Stimulated activated CD4-positive, alpha-beta T cell treated with anti-CD3 and anti-CD28 coated beads, Interleukin-1b, Interleukin-23, amount 100 ng/mL, for 1 hour (primary cell): ENCODE measurements at places on chromosomes 6 and 20.

DNA sequence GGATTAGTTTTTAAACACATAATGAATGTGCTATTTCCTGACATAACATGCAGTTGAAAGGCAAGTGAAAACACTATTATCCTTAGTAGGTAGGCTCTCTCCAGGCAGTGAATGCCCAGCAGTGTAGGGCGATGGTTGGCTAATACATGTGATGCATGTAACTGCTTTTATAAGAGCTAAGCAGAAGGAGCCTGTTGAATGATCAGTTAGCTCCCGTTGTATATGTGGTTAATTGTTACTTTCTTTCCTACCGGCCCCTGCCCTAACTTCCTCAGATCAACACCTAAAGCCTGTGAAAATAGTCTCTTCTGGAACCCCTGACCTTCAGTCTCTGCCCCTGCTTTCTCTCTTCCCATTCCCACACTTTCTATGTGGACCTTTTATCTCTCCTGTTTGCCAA, 10.5 kb downstream of the SOX4 start:
- no peak for DNase-seq

DNA sequence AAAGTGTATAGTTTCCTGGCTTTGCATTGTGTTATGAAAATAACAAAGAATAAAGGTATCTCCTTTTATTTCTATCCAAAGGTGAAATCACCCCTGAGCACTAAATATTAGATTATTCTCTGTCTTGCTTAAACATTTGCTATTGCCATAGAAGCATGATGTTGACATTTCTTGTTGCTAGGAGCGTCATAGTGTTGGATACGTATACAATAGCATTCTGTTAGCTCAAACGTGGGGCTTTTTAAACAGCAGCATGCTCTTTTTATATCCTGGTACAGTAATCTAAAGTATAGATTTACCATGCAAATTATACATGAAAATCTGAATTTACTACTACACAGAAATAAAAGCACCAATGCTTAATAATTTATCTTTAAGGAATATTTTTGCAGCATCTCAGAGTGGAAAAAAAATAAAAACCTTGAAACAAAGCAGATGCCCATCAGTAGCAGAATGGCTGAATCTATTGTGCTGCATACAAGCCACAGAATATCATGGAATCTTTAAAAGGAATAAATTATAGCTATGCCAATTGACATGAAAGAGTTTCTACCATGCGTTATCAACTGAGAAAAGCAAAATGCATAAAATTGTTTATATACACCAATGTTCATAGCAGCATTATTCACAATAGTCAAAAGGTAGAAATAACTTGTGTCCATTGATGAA, 9.6 kb upstream of the HSF2 start:
- DNase-seq: no peak

DNA sequence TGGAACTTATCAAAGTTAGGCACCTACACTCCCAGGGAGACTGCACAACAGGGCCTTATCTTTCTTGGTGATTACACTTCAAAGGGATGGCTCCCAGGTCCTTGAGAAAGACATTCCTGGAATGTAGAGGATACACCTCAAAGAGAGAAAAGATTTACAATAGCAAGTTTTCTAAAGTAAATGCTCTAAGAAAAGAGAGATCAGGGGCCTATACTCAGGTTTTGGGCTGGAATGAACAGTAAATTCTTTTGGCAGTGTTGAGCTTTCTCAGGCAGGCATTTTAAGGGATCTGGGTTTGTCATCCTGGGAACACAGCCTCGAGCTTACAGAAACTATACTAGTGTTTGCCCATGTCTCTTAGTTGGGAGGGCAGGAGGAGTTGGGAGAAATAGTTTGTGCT, 31.7 kb upstream of the ME1 start:
- no peak for DNase-seq

- DNase-seq: no peak
Measured at GRCh38 chr20:23005776-23006175, 29.3 kb upstream of the SSTR4 start.

DNA sequence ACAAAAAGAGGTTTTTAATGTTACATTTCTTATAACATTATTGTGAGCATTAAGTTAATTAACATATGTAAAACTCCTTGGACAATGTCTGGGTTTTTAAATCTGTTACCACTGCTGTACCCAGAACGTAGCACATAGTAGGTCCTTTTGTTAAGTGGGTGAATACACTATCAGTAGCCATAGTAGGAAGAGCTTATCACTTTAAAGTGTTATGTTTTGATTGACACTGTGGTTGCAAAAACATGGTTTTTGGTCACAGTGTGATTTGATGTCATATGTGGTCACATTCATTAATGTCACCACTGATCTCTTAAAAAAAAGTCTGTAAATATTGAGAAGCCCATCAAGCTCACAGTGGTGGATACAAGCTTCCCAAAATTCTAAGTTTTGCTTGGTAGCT, 160.7 kb downstream of the PLCB1 start:
- no peak for DNase-seq

DNA sequence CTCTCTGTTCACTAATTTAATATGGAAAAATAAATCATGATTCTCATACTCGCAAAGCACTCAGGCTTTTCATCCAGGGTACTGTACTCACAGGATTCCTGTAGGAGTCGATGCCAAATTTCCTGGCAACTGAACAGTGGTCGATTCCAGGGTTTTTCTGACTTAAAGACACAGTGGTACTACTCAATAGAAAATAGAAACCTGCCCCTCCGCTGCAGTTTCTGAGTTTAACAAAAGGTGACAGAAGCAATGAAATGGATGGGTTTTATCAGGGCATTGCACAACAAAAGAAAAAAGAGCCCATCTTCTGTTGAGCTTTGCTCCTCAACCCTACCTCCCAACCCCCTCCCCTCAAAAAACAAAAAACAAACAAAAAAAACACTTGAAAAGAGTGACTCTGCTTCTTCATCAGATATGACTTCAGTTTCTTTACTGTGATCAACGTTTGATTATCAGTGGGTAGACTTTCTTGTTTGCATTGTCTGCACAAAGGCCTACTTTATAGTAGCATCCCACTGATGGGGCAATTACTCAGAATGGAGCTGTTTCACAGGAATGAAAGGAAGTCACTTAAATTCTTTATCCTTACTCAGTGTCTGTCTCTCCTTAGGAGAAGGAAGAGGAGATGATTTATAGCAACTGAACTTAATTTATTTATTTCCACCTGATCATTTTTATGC, 96.2 kb upstream of the FOXO3 start:
- DNase-seq: no peak

GRCh38 chr6:43093436-43094289, 17.5 kb downstream of the PTK7 start:
- no peak for DNase-seq

GRCh38 chr20:62019881-62020492, 45.7 kb downstream of the TAF4 start:
- DNase-seq: no peak

DNA sequence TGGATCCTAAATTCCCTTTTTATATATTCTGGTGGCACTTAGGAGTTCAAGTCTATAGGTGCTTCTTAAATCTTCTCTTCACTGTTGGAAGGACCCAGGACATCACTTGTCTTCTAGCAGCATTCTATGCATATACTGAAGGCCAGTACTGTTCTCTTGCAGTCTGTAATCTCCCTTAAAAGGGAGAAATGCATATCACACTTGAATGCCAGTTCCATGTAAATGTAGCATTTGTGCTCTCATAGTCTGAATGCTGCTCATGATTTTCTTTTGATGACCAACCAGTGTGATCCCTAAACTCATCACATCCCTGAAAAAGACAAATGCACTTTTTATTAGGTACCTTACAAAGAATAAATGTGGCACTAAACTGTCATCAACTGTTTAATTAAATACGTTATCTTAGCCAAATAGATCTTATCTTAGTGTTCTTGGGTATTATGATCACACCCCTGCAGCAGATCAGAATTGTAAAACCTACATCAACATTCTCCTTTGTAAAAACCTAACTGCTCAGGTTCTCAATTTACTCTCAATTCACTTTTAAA, 176.1 kb downstream of the EPHA7 start:
- DNase-seq: no peak

DNA sequence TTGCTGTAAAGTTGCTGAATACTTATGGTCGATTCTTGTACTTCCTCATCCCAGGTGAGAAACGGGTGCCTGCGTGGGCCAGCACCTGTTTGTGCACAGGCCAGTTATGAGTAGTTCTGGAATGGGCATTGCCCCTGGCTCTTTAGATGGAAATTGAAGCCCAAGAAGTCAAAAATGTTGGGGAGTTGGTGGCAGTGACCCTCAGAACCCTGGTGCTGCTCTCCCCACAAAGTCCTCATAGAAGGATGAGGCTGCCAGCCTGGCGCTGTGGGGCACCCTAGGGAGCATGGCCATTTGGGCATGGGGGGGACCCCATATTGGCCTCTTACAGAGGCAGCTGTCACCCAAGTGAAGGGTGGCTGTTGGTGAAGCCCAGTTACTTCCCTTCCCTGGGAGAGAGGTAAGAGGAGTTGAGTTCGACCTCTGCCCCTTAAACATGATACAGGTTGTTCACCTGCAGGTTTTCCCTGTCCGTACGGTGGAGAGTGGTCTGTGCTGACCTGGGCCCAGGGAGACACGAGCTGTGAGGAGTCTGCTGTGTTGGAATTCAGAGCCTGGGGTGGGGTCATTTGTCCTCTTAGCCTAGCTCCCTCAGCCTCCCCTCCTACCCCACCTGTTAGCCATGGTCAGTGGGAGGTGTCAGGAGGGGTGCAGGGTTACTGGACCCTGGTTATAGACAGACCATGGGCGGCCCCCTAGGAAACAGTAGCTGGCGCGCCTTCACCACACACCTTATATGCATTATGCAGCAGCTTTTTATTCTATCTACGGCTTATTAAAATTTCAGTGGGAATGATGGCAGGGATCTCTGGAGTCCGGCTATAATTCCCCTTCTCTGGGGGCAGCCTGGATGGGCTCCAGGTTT, 4.9 kb downstream of the HMGA1 start:
- DNase-seq: no peak

- DNase-seq: no peak
Measured at GRCh38 chr20:63821811-63822210, 9.3 kb downstream of the ZBTB46 start.
